ENCODE measurements at places on chromosomes 11 and 22. TPM values are rescaled to one million over a fixed set of nuclear protein-coding genes. Genes with fewer than 3 reads are reported as not detected.

DNA sequence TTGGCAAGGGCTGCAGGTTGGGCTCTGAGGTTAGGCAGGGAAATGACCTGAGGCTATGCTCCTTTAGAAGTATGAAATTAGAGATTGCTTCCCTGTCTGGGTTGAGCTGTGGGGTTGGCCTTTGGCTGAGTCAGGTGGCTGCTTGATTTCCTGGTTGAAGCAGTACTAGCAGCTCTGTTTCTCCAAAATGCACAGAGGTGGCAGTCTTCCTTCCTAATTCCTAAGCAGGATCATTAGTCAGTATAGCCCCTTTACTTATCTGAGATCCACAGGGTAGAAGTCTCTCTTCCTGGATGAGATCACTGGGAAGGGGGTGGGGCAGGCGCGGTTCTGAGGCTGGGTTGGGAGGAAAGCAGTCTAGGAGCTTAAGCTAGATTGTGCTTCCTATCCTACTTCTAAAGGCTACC is 1917.5 kb downstream of the LRRC4C start:
- DNase-seq, result no peak

DNA sequence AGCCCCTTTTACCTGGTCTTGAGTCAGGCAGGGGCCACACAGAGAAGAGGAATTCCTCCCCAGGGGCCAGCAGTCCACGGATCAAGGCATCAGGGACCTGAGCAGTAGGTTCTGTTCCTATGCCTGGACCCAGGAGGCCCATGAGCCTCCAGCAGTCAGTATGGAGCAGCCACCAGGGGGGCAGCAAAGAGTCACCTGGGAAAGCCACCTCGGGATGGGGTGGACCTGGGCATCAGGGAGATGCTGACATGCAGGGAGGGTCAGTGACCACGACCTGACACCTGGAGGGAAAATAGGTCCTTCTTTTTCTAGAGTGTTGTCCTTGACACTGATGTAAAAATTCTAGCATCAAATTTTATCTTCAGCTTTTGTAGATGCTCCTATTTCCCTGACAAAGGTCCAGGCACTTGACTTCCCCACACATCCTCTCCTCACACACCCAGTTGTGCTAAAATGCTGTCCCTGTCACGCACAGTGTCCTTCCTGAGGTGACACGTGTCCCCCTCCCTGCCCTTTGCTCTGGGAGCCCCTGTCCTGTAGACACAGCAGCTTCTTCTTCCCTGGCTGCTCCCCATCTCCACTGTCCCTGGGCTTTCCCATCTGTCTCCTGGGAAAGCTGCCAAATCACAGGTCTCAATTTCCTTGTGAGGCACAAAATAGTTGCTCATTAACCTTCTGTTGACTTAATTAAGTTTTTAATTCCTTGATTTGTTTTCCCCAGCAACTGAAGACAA is 70.0 kb upstream of the IGLL5 start:
- no peak for DNase-seq

Gene CRYBB2
- 0.51 TPM for total RNA-seq

GRCh38 chr11:116202922-116203321 is 569.9 kb downstream of the BUD13 start:
- no peak for DNase-seq

DNA sequence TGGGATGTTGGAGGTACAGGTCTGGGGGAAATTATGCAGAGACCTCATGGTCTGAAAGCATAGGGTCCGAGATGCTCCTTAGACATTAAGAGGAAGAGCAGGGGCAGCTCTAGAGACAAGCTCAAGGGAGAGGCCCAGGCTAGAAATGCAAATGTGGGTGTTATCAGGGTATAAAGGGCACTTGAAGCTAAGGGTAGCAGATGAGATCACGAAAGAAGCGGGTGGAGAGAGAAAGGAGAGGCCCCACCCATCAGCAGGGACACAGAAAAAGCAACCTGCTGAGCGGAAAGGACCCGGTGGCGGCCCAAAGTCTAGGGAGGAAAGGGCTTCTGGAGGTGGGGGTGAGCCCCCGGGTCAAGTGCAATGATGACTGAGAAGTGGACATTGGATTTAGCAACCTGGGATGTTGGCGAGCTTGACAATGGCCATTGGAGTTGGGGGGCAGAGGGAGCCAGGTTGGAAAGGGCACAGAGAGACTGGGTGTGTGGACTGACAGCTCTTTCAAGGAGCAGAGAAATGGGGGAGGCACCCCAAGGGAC is 8.9 kb downstream of the TMPRSS6 start:
- DNase-seq, result no peak

DNA sequence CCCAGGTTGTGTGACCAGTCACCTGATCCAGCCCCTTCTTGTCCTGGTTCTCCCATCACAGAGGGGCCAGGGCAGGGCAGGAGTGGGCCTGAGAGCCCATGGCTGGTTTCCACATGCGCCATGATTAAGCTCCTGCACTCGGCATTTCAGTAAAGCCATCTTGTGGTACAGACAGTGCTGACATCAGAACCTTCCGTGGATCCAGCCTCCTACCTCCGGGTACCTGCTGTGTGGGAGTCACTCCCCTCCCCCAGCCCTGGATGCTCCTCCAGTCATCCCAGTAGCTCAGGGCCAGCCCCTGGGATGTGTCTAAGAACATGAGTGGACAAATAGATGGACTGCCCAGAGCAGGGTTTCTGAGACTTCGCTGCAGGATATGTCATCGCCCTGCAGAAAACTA is 22.1 kb upstream of the MGAT3 start:
- no peak for DNase-seq

DNA sequence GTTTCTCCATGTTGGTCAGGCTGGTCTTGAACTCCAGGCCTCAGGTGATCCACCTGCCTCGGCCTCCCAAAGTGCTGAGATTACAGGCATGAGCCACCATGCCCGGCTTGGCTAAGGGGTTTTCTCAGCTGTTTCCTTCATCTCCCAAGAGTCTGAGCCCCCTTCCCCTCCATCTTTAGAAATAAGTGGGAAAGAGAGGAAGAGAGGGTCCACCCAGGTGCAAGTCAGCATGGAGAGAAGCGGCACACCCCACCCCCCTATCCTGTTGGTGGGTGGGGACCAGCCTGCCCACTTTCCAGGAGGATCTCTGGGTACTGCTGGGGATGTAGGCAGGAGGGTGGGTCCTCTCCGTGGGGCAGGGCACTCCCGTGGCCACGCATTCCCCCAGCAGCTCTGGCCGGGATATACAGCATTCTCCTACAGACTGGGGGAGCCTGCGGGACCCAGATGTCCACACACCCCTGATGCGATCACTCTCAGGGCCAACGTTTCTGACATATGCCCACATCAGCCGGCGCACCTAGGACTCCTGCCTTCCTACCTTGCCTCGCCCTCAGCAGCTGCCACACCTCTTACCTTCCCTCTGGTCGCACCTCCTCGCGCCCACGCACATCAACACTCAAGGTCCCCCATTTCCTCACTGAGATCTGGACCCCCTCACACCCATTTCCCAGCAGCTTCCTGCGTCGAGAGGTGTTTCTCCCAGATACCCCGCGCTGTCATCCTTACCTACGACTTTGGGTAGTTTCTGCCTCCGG is 8.9 kb downstream of the SCARF2 start:
- no peak for DNase-seq

Gene MS4A12
- not detected for total RNA-seq

- no peak for DNase-seq
Measured at GRCh38 chr11:1792461-1792860, 28.7 kb upstream of the CTSD start.

Gene RAB1B
- total RNA-seq, result 242 TPM

GRCh38 chr11:75140269-75141138 is 10.4 kb upstream of the SLCO2B1 start:
- DNase-seq, result peak; percentile 10

Gene OR2AT4
- not detected for total RNA-seq

GRCh38 chr11:43576803-43577521 is 103.6 kb upstream of the HSD17B12 start:
- DNase-seq, result peak; percentile 34

GRCh38 chr11:118619444-118620197 is 12.2 kb downstream of the PHLDB1 start:
- peak; percentile 97 for DNase-seq

- DNase-seq, result no peak
Measured at GRCh38 chr22:35375031-35375430, 5.9 kb upstream of the HMOX1 start.

DNA sequence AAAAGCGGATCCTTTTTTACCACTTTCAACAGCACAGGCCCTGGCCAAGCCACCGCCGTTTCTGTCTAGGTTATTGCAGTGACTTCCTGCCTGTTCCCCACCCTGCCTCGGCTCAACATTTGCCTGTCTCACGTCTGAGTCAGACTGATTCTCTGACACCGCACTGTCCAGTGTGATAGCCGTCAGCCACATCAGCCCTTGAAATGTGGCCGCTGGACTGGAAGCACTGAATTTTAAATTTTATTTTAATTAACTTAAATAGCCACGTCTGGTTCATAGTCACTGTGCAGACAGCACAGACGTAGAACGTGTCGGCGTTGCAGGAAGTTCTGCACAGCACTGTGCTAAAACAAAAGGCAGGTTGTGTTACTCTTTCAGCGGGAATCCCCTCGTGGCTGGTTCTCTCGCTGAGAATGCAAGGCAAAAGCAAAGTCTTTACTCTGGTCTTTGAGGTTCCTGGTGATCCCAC is 56.3 kb upstream of the ADSL start:
- DNase-seq, result no peak

- no peak for DNase-seq
Measured at GRCh38 chr22:29266564-29267461, 968 bp downstream of the RHBDD3 start.

Gene MEI1
- total RNA-seq, result not detected

DNA sequence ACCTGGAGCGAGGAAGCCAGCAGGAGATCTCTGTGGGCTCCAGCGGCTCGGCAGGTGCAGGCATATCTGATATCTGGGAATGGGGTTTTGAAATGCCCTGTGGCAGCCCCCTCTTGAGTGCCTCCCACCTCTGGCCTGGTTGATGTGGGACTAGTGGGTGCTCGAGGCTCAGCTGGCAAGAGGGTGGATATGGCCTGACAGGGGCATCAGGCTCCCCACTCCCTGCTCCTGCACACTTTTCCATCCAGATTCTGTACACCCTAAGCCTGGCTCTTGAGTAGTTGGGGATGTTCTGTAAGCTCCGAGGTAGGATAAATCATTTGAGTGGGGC is 75.0 kb downstream of the SCN3B start:
- DNase-seq, result no peak

- no peak for DNase-seq
Measured at GRCh38 chr22:30604723-30605122, 2.3 kb upstream of the TCN2 start.

DNA sequence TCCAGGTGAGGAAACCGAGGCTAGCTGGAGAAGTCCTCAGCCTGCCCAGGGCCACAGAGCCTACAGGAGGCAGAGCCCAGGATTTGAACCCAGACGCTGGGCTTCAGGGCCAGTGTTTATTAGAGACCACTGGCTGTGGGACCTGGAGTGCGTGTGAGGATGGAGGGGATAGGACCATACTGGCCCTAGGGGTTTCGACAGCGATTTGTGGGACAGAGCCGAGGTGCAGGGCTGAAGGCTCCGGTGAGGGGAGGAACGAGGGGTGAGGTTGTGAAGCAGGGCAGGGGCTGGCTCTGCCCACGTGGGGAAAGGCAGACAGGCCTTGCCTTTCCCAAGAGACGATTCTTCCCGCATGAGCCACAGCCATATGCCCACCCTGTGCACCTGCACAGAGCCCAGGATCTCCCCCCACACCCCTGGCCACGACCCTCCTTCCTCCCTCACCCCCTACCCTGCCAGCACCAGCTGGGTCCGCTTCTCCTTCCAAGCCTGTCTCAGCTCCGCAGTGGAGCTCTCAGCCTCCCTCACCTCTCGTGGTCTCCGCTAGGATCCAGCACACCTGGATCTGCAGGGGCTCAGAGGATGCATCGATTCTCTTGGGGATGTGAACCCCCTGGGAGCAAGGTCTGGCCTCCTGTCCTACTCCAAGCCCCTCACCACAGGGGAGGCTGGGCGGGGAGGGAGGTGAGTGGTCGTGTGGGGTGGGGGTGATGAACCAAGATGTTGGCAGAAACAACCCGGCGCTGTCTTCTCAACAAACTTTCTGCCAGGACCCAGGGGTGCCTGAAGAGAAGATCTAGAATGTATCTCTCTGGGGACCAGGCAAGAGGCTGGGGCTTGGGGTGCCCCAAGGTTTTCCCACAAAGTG is 58.4 kb downstream of the RTL6 start:
- DNase-seq, result no peak

GRCh38 chr22:47423266-47423665 is 660.8 kb downstream of the TBC1D22A start:
- DNase-seq, result no peak

- DNase-seq, result no peak
Measured at GRCh38 chr11:19382131-19382611, 141.4 kb upstream of the E2F8 start.

GRCh38 chr11:117997406-117997805 is 11.2 kb downstream of the IL10RA start:
- no peak for DNase-seq

- no peak for DNase-seq
Measured at GRCh38 chr11:116643521-116643920, 129.3 kb downstream of the BUD13 start.

DNA sequence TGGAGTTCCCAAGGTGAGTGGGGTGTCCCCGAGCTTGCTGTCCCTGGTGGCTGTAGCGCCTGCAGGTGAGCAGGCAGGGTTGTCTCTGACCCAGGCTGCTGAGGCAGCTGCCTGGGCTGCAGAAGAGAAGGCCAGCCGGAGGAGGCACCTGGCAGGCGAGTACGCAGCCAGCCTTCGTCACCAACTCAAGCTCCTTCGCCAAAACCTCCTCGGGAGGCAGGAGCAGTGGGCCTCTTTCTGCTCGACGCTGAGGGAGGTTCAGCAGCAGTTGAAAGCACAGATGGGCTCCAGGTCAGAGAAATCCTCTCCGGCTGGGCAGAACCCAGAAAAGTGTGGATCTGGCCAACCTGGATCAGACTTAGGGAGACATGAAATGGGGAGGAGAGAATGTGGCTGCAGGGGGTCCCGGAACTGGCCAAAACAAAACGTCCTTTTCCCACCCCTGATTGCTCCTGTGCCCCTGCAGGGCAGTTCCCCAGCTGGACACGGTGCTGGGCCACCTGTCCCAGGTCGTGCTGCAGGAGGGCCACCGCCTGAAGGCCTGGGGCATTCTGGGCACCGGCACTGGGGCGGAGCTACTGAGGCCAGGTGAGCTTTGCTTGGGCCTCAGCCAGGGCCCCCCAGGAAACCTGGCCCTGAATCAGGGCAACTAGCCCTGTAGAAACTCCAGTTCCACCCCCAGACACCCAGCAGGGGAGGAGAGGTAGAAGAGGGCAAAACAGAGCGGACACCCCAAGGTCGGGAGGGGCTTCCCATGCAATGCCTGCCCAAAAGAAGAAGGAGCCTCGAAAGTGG is 56.7 kb downstream of the BTG4 start:
- DNase-seq, result no peak

Gene KDM4E
- not detected for total RNA-seq

- DNase-seq, result peak; percentile 36
Measured at GRCh38 chr11:6022956-6023355, 7.6 kb downstream of the OR56A1 start.

- DNase-seq, result no peak
Measured at GRCh38 chr11:64250415-64251015, 815 bp upstream of the PLCB3 start.

All from HFFc6 (cell line).